ENCODE measurements at places on chromosomes 2 and 18. TPM values are rescaled to one million over a fixed set of nuclear protein-coding genes. Genes with fewer than 3 reads are reported as not detected.
A peak's percentile ranks its signal among the peaks of the same experiment; 100 is the strongest.

Gene CYS1
- polyA plus RNA-seq = 0.12 TPM

DNA sequence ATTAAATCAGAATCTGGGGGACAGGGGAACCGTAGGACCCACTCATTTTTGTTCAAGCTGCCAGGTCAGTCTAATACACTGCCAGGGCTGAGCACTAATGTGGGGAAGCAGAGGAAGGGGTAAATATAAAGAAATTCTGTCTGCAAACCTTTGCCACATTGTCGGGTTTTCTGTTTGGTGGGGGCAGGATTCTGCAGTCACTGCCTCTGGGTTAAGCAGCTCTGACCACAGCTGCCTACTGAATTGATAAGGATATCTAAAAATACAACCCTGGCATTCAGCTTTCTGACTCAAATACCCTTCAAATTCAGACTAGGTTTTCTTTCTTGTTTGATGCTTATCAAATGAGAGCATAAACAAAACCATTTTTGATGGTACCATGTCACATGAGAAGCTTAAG lies 6.0 kb downstream of the DNER start:
- DNase-seq = no peak

DNA sequence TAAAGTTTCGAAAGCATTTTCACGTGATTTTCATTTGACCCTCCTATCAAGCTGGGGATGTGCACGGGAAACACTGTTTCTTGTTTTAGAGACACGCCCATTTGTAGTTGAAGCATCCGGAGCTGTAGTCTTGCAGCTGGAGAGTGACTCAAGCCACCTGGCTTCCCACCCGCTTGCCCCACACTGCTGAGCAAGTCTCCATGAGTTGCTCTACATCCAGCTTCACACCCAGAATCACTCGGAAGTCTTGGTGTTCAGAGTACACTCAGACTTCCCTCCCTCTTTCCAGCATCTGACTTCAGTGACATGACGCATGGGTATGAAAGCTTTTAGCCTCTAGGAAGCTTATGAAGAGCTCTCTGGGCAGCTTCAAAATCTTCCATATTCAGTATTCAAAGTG lies 262.4 kb downstream of the NBAS start:
- DNase-seq = peak; percentile 54

- no peak for DNase-seq
These were observed 68.9 kb downstream of the DCC start for GRCh38 chr18:52408800-52409302.

- DNase-seq = no peak
These were observed 13.0 kb upstream of the TYMS start for GRCh38 chr18:644395-645004.

Gene LDLRAD4
- not detected for polyA plus RNA-seq

DNA sequence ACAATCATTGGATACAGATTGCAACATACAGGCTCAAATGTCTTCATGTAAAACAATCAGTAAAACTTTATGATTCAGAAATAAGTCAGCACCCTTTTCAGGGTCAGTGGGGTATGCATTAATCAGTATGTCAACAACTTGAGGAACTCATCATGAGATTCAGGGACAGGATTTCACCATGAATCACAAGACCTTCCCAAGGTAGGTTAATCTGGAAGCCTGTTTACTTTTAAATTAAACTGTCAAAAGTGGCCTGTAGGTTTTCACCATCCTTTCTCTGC lies 104.8 kb downstream of the SP100 start:
- no peak for DNase-seq

- no peak for DNase-seq
These were observed 570.7 kb downstream of the PLCL1 start for GRCh38 chr2:198375083-198375410.

Gene MOCOS
- polyA plus RNA-seq = 5.1 TPM

GRCh38 chr18:74110976-74111375 lies 36.7 kb downstream of the FBXO15 start:
- no peak for DNase-seq

- DNase-seq = no peak
These were observed 10.1 kb downstream of the RPL31 start for GRCh38 chr2:101012054-101012705.

- DNase-seq = no peak
These were observed 20.8 kb upstream of the SOS1 start for GRCh38 chr2:39141334-39142271.

- peak; percentile 38 for DNase-seq
These were observed 27.9 kb downstream of the IWS1 start for GRCh38 chr2:127498386-127498785.
